Stimulated activated naive CD4-positive, alpha-beta T cell (primary cell): ENCODE measurements at places on chromosomes 1 and 21.

GRCh38 chr1:46595127-46595526 is 8.9 kb downstream of the MKNK1 start:
- DNase-seq = no peak

GRCh38 chr1:33914531-33914930 is 50.7 kb downstream of the HMGB4 start:
- DNase-seq = no peak

DNA sequence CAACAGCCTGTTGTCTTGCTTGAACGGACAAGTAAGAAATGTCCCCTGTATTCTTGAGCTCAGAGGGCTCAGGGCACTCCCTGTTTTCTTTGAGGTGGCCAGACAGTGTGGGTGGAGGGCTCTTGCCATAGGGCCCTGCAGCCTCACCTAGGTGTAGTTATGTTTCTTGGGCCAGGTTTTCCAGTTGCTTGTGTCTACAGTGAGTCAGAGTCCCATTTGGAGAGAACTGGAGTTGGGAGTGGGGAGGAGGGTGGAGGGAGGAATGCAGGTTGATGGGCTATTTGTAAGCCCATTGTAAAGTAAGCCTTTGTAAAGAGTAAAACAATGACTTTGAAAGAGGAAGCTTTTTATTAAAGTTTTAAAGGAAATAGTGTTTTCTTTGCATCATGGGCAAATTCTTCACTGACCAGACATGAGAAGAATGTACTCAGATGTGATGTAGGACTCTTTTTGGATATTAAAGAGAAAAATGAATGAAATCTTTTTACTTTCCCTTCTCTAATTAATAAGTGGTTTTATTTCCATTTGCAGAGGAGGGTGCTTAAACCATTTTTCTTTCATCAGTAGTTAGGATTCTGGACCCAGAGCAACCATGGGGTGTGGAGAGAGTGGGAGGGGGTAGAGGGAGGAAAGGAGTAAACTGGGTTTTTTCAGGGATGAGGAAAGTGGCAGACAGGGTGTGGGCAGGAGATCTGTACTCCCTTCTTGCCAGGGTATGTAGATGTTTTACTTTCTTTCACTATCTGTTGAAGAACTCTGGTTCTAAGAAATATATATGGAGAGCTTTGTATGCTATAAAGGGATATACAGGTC is 45.1 kb upstream of the MACF1 start:
- no peak for DNase-seq

- no peak for DNase-seq
Measured at GRCh38 chr1:11098931-11099309, 749 bp downstream of the EXOSC10 start.

DNA sequence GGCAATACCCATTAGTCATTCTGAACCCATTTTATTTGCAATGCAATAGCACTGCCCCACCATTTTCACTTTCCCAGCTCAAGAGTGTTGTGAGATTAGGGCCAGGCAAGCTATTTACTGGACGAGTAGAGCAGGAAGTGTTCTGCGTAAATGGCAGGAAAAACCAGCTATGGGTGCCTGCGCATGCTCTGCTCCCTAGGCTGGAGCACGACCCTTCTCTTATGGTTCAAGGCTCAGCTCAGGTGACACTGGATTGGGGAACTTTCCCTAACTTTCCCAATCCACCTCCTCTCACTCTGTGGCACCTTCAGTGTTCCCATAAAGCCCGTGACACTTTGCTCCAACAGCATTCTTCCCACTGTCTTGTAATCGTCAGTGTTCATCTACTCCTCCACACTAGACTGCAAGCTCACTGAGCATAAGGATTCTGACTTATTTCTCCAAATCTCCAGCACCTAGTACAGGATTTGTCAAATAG is 3.6 kb upstream of the MAN1A2 start:
- no peak for DNase-seq

- DNase-seq = no peak
Measured at GRCh38 chr1:186730951-186731729, 50.9 kb upstream of the PTGS2 start.
